ENCODE measurements at places on chromosomes 7 and 10.
A peak's percentile ranks its signal among the peaks of the same experiment; 100 is the strongest.

- DNase-seq = no peak
Observed at GRCh38 chr7:76129836-76130235, 71.9 kb upstream of the SRRM3 start.

- DNase-seq = no peak
Observed at GRCh38 chr10:18620856-18621255, 30.5 kb downstream of the NSUN6 start.

DNA sequence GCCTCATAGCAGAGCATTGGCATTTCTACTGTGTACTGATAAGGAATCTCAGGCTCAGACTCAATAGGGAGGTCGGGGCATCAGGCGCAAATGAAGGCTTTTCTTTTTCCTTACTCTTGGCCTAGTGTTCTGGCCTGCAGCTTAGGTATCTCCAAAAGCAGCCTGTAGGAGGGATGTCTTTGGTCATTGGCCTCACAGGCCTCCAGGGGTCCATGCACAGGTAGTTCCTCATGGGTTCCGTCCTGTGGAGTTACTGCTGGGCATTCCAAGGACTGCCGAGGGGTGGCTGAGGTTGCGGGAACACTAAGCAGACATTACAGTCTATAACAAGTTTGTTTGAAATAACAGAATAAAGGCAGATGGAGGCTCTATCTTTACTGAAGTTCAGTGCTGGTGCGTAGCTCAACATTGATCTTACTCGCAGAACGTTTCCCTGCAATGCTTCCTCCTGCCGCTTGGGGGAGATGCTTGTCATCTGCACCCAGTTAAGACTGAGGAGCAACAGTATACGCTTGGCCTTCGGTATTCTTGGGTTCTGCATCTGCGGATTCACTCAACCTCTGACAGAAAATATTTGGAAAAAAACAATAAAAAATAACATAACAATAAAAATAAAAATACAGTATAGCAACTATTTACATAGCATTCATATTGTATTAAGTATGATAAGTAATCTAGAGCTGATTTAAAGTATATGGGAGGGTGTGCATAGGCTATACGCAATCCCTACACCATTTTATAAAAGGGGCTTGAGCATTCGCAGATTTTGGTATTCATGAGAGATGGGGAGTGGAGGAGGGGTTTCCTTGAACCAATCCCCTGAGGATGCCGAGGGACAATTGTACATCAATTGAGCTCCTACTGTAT is 58.9 kb downstream of the SH2D4B start:
- no peak for DNase-seq

DNA sequence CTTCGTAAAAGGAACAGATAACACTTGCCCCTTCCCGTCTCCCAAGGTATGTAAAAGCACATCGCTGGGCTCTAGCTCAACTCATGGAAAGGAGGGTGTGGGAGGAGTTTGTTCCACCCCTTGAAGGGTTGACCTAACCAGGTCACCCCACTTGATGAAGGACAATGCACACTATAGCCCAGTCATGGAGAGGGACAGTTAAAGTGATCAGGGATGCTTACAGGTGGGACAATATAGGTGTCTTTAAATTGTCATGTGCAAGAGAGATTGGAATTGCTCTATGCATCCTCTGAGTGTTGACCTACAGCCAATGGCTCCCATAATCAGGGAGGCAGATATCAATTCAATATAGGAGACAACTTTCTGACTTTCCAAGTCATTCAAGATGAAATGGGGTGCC is 448.2 kb downstream of the GRID1 start:
- no peak for DNase-seq

DNA sequence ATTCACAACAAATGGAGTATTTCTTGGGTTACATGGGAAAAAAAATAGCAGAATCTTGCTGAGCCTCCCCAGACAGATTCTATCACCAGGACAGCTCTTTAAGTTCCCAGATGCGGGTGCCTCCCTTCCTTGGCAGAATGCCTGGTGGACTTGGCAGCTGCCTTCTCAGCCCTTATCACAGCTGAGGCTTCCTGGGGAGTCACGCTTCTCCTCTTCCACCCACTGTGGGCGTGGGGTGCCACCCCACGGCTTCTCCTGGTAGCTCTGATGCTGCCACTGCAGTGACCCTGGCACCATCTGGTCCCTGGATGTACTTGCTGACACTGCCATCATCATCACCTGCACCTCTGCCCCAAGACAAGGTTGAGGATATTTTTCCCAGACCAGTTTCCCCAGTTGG is 16.2 kb upstream of the NME8 start:
- DNase-seq = peak; percentile 35

DNA sequence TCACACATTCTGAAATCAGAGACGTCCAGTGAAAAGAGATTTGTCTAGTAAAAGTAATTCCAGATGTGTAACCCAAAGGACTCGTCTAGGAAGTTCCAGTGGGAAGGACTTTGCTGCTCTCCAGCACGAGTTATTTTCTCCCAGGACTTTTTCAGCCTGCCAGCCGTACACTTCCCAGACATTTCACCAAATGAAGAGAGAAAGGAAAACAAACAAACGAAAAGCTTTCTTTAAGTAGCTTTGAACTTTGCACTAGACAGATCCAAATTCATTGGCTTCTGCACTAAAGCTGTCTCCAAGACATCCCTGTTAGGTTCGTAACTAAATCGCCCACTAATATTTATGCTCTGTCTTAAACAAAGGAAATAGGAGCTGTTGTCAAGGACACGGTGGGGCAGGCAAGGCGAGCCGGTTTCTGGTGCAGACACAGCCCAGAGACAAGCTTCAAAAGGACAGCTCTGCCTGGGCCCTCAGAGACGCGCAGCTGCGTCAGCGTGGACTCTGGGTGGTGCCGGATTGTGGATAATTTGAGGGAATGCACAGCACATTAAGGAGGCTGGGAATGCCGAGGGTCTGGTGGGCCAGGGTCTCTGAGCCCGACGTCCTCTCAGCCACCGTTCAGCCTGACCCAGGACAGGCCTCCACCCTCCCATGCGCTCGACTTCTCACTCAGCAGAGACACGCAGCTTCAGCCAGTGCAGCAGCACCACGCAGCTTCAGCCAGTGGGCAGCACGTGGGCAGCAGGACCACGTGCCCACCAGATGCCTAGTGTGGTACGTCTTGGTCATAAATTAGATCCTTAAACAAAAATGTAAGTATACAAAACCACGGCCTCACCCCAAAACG is 64.1 kb upstream of the INSIG1 start:
- no peak for DNase-seq

- no peak for DNase-seq
Observed at GRCh38 chr7:114941692-114942091, 19.8 kb downstream of the MDFIC start.

GRCh38 chr10:95262763-95263518 is 27.9 kb downstream of the PDLIM1 start:
- DNase-seq = no peak

GRCh38 chr7:50206453-50207250 is 97.9 kb upstream of the IKZF1 start:
- no peak for DNase-seq

Measured in NCI-H2081 treated with DMSO at 0.1 percent for 48 hours (cell line).